ENCODE measurements at places on chromosomes 13 and 19.

DNA sequence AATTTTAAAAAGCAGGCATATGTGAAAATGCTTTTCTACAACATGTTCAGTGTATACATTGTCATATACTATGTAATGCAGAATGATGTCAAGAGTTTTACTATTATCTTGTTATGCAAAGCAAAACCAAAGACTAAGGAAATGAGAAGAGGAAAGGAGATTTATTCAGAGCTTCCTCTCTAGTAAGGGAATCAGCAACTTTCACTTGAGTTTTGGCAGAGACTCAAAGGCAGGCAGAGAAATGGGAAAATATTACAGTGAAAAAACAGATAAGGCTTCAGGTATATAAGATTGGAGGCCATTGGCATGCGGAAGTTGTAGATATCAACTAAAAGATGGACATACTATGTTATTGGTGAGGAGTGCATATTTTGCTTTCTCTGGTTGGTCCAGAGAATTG, 512.0 kb upstream of the PCDH20 start:
- no peak for DNase-seq

- no peak for DNase-seq
These were observed 16.1 kb downstream of the TNFRSF19 start for GRCh38 chr13:23586336-23586735.

GRCh38 chr19:13707915-13708314, 56.4 kb upstream of the MRI1 start:
- no peak for DNase-seq

- no peak for DNase-seq
These were observed 15.4 kb upstream of the PRR19 start for GRCh38 chr19:42286349-42287016.

DNA sequence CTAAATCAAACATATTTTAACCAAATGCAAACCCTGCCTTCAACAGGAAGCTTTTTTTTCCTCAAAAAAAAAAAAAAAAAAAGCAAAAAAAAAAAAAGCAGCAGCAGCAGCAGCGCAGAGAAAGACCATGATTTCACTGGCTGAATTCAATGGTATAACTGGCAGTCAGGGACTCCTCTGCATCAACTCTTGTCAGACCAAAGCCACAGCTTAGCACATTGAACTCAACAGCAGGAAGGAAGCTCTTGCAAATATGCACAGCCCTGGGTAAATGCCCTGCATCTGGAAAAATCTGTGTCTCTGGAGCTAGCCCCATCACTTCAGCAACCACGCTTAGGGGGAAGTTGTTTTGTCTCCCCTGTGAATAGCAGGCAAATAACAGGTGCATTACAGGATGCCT, 17.6 kb upstream of the DHRS12 start:
- no peak for DNase-seq

DNA sequence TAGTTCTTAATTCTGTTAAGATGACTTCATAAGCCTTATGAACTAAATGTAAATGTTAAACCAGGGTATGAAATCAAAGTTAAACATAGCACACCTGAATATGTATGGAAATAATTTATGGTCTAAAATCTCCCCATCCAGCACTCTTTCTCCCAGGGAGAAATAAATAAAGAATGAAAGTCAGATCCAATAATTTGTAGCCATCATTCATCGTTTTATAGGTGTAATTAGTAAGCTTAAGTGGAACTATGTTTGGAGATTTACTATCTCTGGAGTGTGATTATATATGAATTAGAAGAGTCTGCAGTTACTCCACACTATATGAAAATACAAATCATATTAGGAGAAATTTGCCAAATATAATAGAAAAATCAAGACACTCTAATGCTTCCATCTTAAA, 405.1 kb downstream of the DACH1 start:
- no peak for DNase-seq

Data from mucosa of gallbladder (tissue), 1 donor.